Renal cortical epithelial cell (primary cell): ENCODE measurements at places on chromosomes 1 and 21.

GRCh38 chr1:112692681-112693080 lies 14.2 kb downstream of the RHOC start:
- DNase-seq = no peak

- DNase-seq = no peak
Observed at GRCh38 chr1:57959531-57960241, 535.8 kb upstream of the DAB1 start.

DNA sequence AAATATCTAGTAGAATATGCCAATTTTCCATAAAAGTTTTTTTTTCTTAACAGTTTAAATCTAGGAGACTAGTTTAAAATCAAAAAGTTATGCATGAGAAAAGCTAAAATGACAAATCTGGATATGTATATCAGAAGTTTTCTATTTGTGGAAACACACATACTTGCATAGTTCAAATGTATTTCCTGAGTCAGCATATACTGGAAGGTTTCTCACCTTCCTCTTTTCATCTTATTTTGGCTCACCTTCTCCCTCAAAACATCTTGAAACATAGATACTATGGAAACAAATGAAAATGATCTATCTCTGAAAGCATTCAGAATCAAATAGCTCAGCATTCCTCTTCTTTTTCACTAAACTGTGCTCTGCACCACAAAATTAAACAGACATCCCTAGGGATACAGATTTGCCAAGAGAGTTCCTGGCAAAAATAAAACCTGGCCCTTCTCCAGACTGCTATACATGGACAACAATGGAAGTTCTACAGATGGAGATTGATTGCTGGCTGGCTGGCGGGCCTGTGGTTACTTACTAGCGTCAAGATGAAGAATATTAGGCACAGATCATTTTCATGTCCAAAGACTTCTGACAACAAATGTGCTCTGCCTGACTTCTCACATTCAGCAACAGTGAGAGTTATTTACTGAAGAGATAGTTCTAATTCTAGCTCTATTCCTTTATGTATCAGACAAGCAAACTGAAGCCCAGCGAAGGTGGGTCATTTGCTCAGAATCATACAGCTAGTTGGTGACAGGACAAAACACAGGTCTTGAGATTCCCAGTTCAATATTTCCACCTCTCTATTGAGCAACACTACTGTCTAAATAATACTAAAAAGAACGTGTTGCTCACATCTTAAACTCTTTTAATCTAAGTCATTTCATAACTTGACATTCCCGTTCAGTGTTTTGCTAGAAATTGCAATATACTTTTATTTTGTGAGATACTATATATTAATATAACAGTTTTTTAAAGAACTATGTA lies 26.6 kb downstream of the DIPK1A start:
- peak; percentile 45 for DNase-seq

- peak; percentile 61 for DNase-seq
Observed at GRCh38 chr1:147892731-147893214, 9.8 kb upstream of the GJA8 start.

DNA sequence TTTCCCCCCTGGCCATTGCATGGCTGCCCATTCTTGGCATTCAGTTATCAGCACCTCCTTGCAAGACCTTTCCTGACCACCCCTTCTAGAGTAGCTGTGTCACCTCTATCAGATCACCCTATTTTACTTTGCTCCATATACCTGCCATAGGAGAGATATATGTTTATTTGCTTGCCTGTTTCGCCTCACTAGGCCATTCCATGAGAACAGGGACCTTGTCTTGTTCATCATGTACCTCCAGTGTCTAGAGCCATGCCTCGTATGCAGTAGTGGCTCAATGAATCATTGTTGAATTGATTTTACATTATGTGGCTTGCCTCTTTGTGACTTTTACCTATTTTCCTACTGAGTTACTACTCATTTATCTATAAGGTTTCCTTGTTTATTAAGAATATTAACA lies 26.4 kb upstream of the PADI2 start:
- no peak for DNase-seq

DNA sequence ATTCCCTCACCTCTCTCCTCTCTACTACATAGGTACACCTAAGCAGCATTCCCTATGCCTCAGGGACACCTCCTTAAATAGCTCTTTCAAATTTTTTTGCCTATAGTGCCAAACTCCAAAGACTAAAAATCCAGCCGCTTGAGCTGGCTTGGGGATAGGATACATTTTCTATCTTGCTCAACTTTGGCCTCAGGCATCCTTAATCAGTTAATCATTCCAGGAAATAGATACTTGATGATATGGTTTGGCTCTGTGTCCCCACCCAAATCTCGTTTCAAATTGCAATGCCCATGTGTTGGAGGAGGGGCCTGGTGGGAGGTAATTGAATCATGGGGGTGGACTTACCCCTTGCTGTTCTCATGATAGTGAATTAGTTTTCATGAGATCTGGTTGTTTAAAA lies 11.4 kb upstream of the PHGDH start:
- DNase-seq = no peak

- no peak for DNase-seq
Observed at GRCh38 chr1:1437033-1437903, 1.8 kb downstream of the VWA1 start.

GRCh38 chr1:14486401-14487201 lies 111.9 kb upstream of the KAZN start:
- peak; percentile 88 for DNase-seq

GRCh38 chr1:63322114-63322943 lies at the start of gene FOXD3:
Gene FOXD3, plus strand, starts transcription at chr1:63322567. Its CDS starts 492 bp downstream, at chr1:63323059.
- no peak for DNase-seq

DNA sequence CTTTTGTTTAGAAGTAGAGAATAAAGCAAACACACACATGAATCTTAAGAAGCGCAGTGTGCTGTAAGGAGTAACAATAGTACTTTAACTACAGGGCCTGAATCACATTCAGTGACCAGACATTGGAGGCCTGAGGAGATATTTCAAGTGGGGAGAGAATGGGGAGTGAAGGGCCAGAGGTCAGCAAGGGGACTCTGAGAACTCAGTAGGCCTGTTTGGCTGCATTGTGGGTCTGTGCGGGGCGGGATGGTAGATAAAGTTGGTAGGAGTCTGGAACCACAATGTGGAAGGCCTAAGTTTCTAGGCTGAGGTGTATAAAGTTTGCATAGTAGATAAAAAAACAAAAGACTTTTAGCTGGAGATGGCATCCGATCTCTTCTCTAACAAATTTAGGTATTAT lies 52.7 kb upstream of the WLS start:
- DNase-seq = no peak

DNA sequence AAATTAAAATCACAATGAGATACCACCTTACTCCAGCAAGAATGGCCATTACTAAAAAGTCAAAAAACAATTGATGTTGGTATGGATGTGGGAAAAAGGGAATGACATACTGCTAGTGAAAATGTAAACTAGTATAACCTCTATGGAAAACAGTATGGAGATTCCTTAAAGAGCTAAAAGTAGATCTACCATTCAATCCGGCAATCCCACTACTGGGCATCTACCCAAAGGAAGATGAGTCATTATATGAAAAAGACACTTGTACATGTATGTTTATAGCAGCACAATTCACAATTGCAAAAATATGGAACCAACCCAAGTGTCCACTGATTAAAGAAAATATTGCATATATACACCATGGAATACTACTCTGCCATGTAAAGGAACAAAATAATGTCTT lies 37.2 kb downstream of the SUSD4 start:
- DNase-seq = no peak

- DNase-seq = no peak
Observed at GRCh38 chr1:67144696-67145095, 9.9 kb upstream of the C1orf141 start.

DNA sequence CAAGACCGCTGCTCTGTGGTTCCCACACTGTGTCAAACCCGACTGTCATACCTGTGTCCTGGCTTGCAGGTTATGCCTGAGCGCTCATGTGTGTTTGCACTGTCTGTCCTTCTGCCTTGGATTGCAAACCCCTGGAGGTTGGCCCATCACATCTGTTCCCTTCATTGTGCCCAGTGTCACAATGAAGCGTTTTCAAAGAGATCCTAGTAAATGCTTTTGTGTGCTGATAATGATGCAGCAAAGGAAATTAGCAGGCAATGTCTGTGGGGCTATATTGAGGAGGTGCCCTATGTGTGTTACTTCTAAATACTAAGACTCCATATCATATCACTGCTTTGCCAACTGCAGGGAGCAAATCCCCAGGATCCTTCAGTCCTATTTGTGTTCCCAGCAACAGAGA lies 424.4 kb upstream of the NFIA start:
- no peak for DNase-seq

DNA sequence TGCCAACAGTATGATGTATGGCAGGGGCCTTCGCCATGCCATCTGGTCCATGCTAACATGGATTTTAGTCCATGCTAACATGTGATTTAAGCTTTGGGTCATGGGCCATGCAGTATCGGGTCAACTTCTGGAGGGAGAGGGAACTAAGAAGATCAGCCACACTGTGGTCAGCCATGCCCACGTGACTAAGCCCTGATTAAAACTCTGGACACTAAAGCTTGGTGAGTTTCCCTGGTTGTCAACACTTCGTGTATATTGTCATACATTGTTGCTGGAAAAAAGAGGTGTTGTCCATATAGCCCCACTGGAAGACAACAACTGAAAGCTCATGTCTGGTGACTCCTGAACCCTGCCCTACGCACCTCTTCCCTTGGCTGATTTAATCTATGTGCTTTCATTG lies 90.5 kb downstream of the SUSD4 start:
- no peak for DNase-seq

- peak; percentile 57 for DNase-seq
Observed at GRCh38 chr1:2132222-2133038, 62.1 kb downstream of the FAAP20 start.

- peak; percentile 61 for DNase-seq
Observed at GRCh38 chr1:28518000-28518744, 12.3 kb downstream of the RCC1 start.

DNA sequence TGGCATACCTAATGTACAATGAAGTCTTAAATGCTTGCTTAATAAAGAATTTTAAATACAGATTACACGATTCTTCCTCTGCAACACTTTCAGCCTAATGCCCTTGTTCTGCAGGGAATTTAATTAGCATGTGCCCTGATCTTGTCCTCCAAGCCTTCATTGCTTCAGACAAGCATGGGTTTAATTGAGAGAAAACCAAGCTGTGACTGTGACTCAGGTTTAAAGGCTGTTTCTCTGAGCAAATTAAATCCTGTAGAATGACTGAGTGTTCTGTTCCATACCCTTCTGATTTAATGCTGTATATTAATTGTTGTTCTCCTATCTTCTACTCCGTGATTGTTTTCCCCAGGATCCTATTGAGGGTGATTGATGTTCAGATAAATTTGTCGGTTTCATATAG lies 269.0 kb upstream of the PRMT6 start:
- DNase-seq = no peak

GRCh38 chr1:27148591-27148990 lies 6.3 kb downstream of the SLC9A1 start:
- no peak for DNase-seq

- DNase-seq = no peak
Observed at GRCh38 chr1:81802707-81803430, 2.1 kb downstream of the ADGRL2 start.

DNA sequence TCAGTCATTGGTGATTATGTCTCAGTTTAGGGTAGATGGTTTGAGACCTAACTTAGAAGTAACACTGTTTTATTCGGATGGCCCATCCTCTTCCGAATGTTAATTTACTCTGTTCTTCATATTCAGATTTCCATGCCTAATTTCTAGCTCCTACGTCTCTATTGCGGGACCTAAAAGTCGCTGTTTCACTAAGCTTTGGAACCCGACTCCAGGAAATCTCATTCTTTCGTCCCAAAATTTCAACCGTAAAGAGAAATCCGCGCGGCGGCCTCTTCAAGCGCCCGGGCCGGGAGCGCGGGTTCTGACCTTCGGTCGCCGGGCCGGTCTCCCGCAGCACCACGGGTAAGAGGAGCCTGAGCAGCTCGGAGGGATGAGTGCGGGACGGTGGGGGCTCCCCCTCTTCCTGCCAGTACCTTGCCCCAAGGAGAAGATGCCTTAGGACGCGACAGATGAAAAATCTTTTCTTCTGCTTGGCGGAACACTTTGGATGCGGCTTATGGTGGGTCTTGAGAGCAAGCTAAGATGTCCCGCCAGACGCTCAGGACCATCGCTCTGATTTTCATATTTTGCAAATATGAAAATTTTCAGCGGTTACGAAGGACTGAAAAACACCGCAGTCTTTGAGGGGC lies 128.7 kb downstream of the PPIAL4G start:
- DNase-seq = no peak

GRCh38 chr1:223704921-223705878 lies 7.1 kb upstream of the CAPN2 start:
- DNase-seq = peak; percentile 75

DNA sequence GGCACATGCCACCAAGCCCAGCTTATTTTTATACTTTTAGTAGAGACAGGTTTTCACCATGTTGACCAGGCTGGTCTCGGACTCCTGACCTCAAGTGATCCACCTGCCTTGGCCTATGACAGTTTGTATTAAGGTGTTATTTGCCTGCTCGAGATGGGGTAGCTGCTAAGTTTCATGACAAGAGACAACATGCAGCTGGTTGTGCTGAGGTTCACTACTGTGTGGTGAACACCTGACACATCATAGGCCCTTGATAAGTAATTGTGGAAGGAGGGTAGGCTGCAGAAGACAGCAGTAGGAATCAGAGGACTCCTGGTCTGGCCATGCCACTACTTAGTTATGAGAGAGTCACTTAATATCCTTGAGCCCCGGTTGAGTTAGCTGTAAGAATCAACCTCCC lies 46.2 kb downstream of the PLPP3 start:
- no peak for DNase-seq

DNA sequence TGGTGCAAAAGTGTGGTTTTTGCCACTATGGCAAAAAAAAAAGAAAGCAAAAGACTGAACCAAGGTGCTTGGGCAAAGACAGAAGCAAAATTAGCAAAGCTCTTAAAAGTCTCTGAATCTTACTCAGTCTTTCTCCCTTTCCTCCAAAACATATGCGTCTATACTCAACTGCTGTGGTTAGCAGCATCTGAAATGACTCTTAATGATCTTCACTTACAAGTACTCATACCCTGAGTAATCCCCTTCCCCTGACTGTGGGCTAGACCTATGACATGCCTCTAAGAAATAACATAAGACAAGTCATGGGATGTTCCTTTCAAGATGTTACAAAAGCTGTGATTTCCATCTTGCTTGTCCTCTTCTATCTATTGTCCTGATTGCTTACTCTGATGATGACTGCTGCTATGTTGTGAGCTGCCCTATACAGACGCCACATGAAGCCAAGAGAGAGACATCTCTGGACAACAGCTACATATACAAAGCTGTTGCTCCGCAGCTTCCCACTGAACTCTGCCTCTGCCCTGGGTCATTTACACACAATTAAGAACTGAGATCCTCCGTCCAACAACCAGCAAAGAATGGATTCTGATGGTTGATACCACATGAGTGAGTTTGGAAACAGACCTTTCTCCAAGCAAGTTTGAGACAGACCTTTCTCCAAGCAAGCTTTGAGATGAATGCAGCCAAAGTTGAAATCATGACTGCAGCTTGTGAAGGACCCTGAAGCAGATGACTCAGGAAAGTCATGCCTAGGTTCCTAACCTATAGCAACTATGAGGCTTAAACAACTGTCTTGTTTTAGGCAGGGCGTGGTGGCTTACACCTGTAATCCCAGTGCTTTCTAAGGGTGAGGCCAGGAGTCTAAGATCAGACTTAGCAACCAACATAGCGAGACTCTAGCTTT lies 55.2 kb downstream of the PUM1 start:
- peak; percentile 55 for DNase-seq
